Left lobe of liver (tissue), 2 donors: ENCODE measurements at places on chromosomes 3 and 15. TPM values are rescaled to one million over a fixed set of nuclear protein-coding genes. Genes with fewer than 3 reads are reported as not detected.

DNA sequence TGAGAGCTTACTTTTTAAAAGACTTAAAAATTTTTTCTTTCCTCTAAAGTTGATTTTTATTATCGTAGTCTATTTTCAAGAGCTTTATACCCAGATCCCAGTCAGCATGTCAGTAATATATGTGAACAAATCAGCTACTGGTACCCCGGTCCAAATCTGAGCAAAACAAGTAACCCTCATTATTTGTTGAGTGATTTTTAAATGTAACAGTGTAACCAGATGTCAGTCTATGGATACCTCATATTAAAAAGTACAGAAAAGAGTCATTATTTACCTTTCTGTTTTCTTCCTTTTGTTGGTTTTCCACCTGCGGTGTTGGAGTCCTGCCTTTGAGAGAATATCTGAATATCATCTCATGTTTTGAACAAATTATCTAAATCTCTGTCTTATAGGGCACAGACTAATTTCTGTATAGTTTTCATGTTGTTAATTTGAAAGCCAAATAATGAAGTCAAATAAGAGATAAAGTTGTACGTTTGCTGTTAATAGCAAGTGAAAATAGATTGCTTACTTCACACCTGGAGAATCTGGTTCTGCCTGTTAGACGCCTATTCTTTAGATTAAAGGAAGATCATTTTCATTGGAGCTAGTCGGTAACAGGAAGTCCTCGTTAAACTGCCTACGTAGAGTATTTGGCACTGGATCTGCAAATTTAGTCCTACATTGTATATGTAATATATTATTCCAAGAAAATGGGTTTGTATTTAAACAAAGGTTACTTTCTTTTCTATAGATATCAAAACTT is at the start of gene STX19:
TSS of gene STX19 (minus strand) at position 505 of the 745 bp plus-strand sequence. CDS start 13,328 bp downstream, outside the sequence.
- DNase-seq, result no peak

DNA sequence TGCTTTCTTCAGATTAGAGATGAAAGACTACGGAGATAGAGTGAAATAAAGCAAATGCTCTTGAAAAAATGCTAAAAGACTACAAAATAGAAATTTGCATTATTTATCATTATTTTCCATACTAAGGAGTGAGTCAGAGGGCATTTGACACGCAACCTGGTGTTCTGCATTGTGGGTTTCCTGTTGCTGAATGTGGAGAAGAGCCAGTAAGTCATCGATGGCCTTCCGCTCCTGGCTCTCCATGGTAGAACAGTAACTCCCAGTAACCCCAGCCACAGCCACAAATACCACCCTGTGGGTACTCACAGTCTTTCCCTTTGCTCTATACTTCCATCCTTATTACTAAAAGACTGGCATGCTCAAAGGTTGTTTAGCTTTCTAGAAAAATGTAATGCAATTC is 61.5 kb downstream of the CGGBP1 start:
- no peak for DNase-seq

The CCR8 gene
- not detected for total RNA-seq

GRCh38 chr3:78888635-78889034 is 879.2 kb downstream of the ROBO1 start:
- DNase-seq, result no peak

The PGBD4 gene
- total RNA-seq, result 0.93 TPM

The GABRG3 gene
- 0.03 TPM for total RNA-seq

DNA sequence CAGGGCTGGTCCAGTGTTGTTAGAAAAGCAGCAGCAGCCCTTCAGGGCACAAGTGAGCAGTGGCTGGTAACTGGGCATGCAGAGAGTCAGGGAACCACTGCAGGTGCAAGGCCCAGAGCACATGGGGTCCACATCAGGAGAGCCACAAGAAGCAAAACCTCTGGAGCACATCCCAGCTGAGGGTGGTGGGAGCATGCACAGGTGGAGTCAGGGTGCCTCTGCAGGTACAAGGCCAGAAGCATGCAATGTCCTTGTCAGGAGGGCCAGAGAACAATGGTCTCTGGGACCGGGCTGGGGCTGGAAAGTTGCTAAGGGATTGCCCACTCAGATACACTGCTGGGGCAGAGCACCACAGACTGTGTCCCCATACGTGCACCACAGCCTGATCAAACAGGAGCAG is 226.1 kb upstream of the UBE2E2 start:
- no peak for DNase-seq

- DNase-seq, result no peak
Observed at GRCh38 chr3:52063026-52063723, 6.8 kb upstream of the DUSP7 start.

DNA sequence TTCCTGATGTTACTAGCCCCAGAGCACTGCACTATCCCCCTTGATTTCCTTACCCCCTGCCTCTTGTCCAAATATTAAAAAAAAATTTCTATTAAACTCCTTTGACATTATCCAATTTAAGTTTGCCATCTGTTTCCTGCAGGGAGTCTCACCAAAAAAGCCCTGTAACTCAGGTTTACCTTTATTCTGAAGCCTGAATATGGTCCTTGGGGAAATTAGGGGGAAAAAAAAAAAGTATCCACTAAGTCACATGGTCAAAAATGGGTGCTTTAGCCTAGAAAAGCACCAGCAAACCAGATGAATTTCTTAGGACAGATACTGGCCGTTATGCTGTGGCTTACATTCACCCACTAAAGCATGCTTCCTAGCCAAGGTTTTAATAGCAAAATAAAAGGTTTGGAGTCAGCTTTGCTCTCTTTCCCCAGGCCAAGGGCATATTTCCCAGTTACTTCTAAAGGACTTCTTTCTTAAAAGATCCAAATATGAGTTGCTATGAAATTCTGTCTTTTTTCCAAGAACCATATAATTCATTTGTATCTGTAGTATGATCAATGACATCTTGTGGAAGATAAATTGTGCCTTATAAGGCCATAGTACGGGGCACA is 394.9 kb downstream of the LSAMP start:
- DNase-seq, result no peak

DNA sequence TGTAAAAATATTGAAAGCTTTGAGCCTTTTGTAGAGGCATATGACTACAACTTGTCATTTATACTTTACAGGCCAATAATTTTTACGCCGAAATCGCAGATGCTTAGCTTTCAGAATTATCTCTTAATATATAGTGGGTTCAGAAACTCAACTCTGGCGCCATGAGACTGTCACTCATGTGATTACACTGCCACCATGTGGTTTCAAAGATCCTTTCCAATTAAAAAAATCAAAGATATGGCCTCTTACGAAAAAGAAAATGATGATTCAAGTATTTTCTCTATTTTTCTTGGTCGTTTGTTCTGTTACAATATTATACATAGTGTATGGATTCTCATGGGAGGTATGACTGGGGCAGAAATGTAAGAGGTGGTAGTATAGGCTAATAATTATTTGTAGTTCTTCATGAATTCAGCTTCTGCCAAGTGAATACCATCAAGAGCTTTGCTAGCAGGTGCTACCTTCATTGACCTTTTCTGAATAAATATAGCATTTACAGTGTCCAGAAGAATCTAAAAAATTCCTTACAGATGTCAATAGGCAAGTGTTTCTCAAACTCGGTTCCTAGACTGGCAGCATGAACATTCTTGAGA is 751.7 kb upstream of the GOLIM4 start:
- no peak for DNase-seq

The COPG1 gene
- total RNA-seq, result 114 TPM

DNA sequence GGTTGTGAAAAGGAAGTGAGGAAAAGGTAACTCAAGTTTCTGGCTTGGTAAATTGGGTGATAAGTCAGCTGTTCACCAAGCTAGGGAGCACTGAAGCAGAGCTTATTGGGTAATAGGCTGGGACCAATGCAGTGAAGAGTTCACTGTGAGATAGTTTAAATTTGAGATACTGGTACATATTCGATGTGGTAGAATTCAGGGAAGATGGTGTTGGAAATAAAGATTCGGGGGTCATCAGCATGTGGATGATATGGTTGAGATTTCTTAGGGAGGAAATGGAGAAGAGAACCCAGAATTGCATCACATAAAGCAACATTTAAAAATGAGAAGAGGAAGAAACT is 16.9 kb downstream of the MME start:
- DNase-seq, result no peak

The FYCO1 gene
- total RNA-seq, result 16.2 TPM

The RBPMS2 gene
- 7.5 TPM for total RNA-seq

GRCh38 chr3:72137865-72138861 is 353.2 kb upstream of the PROK2 start:
- DNase-seq, result peak; percentile 66

GRCh38 chr15:65857718-65858402 is 11.4 kb upstream of the RAB11A start:
- no peak for DNase-seq

The C3orf49 gene
- total RNA-seq, result not detected

GRCh38 chr15:65266469-65266868 is 20.2 kb downstream of the PARP16 start:
- no peak for DNase-seq

- no peak for DNase-seq
Observed at GRCh38 chr15:25939122-25939521, 76.0 kb upstream of the ATP10A start.

GRCh38 chr3:157127831-157128767 is 31.8 kb downstream of the CCNL1 start:
- peak; percentile 68 for DNase-seq

- no peak for DNase-seq
Observed at GRCh38 chr15:35810007-35810406, 264.0 kb upstream of the DPH6 start.

The PFKFB4 gene
- total RNA-seq, result 1.3 TPM

- peak; percentile 57 for DNase-seq
Observed at GRCh38 chr15:96321639-96322535, 8.6 kb upstream of the NR2F2 start.

The HIGD2B gene
- not detected for total RNA-seq

DNA sequence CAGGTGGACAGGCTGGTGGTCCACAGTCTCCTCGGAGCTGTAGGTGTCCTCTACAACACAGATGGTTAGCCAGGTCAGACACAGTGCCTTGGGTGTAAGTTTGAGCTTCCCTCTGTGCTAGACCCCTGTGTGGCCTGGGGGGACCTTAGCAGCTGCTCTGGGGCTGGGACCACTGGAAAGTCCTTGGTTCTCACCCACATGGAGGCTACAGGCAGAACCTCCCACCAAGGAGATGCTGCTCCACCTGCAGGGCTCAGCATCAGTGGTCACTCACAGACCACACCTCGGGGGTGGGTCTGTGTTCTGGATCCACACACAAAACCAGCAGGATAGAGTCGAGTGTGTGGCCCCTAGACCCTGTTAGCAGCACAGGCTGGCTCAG is 8.4 kb downstream of the RASL12 start:
- no peak for DNase-seq

DNA sequence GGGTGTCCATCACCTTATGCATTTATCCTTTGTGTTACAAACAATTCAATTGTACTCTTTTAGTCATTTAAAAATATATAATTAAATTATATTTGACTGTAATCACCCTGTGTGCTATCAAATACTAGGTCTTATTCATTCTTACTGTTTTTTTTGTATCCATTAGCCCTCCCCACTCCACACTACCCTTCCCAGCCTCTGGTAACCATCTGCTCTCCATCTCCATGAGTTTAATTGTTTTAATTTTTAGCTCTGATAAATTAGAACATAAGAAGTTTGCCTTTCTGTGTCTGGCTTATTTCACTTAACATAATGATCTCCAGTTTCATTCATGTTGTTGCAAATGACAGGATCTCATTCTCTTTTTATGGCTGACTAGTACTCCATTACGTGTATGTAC is 16.8 kb downstream of the C3orf20 start:
- no peak for DNase-seq

DNA sequence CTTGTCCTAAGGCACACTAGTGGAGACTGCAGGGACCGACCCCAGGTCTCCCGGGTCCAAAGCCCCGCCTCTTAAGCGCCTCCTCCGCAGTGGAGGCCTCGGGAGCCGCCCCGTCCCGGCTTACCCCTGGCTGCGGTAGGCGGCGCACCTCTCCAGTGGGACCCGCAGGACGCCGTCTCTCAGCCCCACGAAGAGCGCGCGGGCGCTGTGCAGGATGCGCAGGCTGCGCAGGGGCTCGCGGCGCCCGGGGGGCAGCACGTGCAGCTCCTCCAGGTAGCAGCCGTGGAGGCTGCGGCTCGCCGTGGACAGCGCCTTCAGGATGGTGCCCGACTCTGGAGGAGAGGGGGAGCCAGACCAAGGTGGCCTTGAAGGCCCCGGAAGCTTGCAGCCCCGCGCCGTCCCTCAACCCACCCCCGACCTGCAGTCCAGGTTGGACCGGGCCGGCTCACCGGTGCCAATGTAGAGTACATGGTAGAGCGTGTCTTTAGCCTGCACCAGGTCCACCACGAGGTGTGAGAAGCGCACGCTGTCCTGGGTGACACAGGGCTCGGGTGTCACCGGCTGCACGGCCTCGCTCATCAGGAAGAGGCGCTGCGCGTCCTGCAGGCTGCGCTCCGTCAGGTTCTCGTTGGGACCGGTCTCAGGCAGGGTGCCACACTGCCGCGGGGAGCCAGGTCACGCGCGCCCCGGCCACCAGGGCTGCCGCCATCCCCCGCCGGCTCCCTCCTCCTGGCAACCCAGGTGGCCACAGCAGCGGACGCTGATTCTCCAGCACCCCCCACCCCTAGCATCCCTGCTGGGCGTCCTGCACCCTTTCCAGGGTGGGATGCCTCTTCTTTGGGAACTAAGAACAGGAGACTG is 105.5 kb downstream of the SEMA5B start:
- DNase-seq, result no peak

The FBXO40 gene
- 0.03 TPM for total RNA-seq

DNA sequence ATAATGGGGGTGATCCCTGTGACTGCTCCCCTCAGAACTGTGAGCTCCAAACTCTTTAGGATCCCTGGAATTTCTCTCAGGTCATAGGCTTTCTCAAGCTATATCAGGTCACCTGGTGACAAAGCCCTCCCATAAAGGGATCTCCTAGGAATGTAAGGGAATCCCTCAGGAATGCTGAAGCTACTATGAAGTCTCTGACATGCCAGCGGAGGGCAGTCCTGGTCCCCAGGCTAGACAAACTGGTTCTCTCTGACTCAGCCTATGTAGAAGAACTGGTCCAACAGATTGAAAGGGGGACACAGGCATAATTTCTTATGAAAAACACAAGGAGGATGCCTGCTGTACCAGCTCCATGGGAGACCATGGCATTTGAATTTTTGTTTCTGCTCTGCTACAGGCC is 6.7 kb downstream of the LPCAT4 start:
- no peak for DNase-seq
